Amniotic stem cell (primary cell): ENCODE measurements at places on chromosomes 4 and X.

GRCh38 chr4:76718831-76719230 is 179.1 kb downstream of the SOWAHB start:
- DNase-seq: no peak

GRCh38 chr4:4680243-4680642 is 138.4 kb upstream of the STX18 start:
- DNase-seq: no peak

- no peak for DNase-seq
Observed at GRCh38 chr4:4496592-4497372, 45.1 kb downstream of the STX18 start.

GRCh38 chr4:24003496-24003895 is 113.6 kb upstream of the PPARGC1A start:
- DNase-seq: no peak

GRCh38 chr4:124863040-124863545 is 150.6 kb upstream of the ANKRD50 start:
- DNase-seq: no peak

- no peak for DNase-seq
Observed at GRCh38 chr4:137749466-137749865, 217.2 kb upstream of the PCDH18 start.

GRCh38 chr4:80049402-80049801 is 23.6 kb downstream of the ANTXR2 start:
- DNase-seq: no peak

GRCh38 chr4:70225824-70226223 is at the start of gene FDCSP:
Gene FDCSP, plus strand, starts transcription at chr4:70226124. Its CDS starts 5,071 bp downstream, at chr4:70231195.
- no peak for DNase-seq

GRCh38 chr4:152537881-152538280 is 2.0 kb upstream of the FBXW7 start:
- DNase-seq: no peak

DNA sequence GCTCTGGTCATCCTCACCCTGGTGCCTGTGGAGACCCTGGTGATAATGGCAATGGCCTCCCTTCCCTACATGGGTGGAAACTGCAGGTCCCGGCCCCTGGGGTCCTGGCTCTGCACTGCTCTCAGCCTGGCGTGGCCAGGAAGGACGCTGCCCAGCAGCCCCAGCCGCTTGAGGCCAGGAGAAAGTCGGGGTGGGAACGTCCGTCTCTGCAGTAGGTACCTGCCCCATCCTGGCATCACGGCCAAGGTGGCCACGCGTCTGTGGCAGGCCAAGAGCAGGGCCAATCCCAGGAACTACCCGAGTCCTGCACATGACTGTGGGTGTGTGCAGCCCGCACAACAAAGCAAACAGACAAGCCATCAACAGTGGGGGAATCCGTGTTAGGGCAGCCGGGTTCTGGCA is 33.8 kb downstream of the FGFRL1 start:
- no peak for DNase-seq

DNA sequence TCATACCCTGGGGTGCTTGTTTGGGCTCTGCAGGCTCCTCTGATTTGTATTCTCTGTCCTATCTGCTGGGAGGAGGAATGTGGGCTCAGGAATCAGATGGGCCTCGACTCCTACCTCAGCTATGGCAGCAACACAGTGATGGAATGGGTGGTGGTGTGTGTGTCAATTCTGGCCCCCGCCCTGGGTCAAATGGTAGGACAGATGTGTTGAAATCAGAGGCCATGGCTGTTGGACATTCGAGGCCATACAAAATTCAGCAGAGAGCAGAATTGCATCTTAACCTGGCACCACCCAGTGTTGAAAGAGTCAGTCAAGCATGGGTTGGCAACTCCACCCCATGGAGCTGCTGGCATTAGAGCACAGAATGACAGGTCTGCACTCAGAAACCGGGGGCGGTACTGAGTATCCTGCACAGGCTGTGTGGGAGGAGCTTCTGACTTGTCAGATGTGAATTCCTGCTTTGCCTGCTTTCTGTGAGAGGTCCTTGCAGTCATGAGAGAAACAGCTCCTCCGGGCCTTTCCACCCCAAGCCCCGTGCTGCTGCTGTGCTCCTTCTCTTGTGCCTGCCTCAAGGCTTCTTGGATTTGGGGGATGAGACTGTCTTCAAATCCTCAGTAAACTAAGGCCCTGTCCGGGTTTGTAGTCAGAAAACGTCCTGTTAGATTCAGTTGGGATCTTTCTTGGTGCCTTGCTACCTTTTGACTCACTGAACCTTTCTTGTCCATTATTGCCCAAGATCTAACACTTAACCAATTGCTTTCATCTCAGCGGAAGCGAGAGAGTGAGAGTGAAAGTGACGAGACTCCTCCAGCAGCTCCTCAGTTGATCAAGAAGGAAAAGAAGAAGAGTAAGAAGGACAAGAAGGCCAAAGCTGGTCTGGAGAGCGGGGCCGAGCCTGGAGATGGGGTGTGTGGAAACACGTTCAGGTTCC is 13.0 kb downstream of the DKC1 start:
- DNase-seq: no peak

DNA sequence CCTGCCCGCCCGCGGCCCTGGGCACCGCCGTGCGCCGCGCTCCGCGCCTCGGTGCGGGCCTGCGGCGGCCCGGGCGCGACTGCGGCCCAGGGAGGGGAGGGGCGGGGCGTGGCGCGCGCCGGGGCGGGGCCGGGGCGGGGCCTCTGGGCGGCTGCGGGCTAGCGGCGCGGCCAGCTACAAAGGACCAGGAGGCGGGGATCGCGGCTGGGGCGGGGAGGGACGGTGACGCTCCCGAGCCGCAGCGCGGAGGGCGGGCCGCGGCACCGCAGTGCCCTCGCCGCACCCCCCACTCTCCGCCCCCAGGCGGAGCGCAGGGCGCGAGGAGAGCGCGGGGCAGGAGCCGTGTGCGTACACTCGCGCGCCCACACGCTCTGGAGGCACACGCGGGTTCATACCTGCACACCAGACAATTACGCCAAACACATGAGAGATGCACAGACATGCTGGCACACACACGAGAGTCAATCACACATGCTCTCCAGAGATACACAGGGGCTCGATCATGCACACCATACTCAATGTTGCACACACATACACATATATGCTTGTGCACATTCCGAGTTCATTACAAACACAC is at the start of gene CRMP1:
Gene CRMP1, minus strand, starts transcription at position 83 of the 577 bp plus-strand sequence. CDS start 117 bp downstream, outside the sequence.
- no peak for DNase-seq

DNA sequence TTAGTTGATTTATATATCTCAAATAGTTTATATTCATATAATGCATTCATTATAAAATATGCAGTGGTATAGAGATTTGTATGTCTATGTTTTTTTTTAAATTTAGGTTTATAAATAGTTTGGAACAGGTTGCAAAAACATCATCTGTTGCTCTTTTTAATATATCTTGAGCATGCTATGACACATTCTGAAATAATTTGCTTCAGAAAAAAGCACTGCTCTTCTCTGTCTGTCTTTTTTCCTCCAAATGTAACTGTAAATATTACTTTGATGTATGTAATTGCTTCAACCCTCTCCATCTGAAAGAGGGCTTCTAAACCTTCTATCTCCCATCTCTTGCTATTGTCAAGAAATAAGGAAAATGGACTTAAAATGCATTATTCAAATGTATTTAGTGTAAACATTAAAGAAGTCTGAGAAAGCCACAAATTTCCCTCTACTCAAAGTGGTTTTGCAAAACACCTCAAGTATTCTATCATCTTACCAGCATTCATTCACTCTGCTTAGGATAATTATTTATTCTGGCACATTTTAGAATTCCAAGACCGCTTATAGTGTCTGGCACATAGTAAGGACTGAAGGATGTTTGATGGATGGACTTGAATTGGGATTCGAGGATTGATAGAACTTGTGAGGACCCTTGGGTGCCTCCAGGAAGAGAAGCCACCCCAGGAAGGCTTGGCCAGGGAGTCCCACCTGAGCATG is 87.8 kb downstream of the CLNK start:
- no peak for DNase-seq

DNA sequence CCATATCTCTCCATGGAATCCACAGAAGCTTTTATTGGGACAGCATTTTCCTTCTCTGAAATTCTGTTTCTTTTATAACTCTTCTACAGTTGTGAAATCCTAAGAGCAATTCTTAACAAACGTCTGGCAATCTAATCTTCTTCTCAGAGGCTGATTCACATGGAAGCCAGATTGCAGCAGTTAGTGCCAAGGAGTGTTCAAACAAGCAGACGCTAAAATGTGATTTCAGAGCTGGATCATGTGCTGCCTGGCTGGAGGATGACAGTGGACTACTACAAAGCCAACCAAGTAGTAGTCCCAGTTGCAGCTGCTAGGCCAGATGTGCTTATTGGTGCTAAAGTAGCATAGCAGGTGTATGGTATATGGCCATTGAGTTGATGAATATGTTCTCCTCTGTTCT is 27.7 kb upstream of the GLRB start:
- DNase-seq: no peak

DNA sequence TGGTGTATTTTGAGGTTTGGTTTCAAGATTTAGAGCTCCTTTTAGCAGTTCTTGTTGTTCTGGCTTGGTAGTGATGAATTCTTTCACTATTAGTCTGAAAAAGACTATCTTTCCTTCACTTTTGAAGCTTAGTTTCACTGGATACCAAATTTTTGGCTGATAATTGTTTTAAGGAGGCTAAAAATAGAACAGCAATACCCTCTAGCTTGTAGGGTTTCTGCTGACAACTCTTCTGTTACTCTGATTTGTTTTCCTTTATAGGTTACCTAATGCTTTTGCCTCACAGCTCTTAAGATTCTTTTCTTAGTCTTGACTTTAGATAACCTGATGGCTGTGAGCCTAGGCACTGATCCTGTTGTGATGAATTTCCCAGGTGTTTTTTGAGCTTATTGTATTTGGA is 33.6 kb upstream of the HEPH start:
- DNase-seq: no peak

GRCh38 chr4:70759627-70760026 is 37.9 kb downstream of the RUFY3 start:
- DNase-seq: no peak

DNA sequence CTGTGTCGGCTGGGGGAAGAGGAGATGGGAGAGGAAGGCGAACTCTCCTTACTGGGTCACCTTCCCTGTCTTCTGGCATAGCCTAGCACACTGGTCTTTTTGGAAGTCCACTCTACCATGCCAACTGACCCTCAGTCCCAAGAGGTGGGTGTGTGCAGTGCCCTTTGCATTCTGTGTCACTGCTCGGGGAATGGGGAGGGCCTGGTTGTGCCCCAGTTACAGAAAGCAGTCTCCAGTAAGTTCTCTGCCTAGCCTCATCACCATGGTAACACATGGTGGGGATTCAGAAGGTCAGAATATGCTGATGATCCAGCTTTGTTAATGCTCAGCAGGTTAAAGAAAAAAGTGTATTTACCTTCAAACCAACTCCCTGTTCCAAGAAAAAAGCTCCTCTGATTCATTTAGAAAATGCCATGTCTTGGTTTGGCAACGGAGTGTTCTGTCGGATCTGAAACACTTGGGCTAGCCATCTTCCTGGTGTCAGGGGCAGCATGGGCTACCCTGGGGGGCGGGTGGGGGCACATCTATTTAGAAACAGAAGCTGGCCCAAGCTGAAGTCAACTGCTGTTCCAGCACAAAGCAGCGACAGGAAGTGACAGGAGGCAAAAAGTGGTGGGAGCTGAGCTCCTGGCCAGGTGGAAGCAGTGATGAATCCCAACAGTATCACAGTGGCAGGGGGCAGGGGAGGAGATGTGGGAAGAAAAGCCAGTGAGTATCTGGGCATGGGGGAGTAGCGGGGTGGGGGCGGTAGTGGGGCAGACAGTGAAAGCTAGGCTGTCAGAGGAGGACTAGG is 37.0 kb downstream of the NSG1 start:
- DNase-seq: no peak

DNA sequence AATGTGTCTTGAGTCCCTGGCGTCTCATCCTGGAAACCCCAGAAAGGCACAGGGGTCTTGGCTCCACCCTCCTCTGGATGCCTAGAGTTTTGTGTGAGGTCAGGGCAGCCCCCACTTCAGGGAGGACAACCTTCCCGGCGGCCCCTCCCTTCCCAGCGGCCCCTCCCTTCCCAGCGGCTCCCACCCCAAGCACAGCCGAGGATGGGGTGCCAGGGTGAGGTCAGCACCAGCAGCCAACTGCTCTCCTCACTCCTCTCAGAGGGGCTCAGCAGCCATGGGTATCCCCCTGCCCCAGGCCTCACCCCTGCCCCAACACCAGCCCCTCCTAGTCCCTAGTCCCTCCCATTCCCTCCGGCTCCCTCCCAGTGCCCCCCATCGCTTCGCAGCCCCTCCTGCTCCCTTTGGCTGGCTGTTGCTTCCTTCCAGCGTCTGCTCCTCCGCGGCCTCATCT is 17.4 kb downstream of the DGKQ start:
- DNase-seq: no peak

- peak; percentile 42 for DNase-seq
Observed at GRCh38 chr4:86338989-86339388, 20.9 kb downstream of the MAPK10 start.

DNA sequence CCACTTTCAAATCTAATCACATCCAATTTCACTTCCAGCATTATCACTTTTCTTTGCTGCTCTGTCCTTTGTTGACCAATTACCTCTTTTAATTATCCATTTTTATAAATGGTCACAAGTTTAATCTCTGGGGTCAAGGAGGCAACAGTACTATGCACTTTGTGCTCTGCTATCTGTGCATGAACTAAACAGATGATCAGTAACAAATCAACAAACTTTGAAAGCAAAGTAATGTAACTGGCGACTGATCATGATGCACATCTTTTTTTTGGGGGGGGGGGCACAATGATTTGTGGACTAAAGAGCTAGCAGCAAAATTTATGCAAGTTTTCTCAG is 1.5 kb upstream of the SEC31A start:
- DNase-seq: no peak

DNA sequence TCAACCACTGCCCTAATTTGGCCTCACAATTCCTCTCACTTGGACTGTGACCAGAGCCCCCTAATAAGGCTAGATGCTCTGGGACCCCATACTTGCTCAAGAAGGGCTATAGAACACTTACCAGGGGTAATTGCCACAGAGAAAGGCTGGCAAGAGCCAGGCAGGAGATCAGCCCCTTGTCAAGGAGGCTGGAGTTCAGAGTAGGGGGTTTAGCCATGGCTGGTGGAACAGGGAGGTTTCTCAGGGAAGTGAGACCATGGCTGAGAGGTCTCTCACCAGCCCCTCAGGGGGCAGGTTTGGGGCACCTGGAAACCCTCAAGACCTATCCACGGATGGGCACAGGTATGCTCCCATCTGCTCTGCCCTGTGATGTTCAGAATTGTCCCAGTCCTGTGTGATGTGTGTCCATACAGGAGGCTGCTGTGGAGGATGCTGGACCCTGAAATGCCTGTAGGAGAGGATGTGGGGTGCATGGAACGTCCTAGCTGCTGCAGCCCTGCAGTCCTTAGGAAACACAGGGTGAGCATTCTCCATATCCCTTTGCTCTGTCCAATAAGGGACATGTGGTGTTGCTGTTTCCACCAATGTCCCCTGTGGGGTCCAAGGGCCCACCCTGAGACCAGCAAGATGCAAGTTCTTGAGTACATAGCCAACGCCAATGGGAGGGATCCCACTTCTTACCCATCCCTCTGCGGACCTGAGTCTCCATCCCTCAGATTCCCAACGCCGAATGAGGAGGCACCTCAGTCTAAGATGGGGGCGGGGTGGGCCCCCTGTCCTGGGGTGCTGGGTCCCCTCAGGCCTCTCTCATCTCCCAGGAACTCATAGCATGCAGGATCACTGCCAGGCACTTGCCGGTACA is 16.4 kb upstream of the HSFX1 start:
- DNase-seq: no peak

GRCh38 chr4:86358257-86358656 is 1.6 kb downstream of the MAPK10 start:
- DNase-seq: no peak

GRCh38 chr4:105661028-105661427 is 47.5 kb downstream of the INTS12 start:
- DNase-seq: no peak

GRCh38 chr4:27223326-27223725 is 362.7 kb downstream of the STIM2 start:
- no peak for DNase-seq
